ENCODE measurements at places on chromosomes 11 and 22. TPM values are rescaled to one million over a fixed set of nuclear protein-coding genes. Genes with fewer than 3 reads are reported as not detected.

SCGB1C1 gene
- total RNA-seq: not detected

TEX12 gene
- total RNA-seq: 0.32 TPM

- no peaks in the 10 kb centered on the region for H3K4me1 ChIP-seq
- peak overlapping the region; percentile 54 for H3K27ac ChIP-seq
- no peaks in the 10 kb centered on the region for H3K27me3 ChIP-seq
- no peak for DNase-seq
Measured at GRCh38 chr11:66857234-66857926, 516 bp downstream of the LRFN4 start.

DNA sequence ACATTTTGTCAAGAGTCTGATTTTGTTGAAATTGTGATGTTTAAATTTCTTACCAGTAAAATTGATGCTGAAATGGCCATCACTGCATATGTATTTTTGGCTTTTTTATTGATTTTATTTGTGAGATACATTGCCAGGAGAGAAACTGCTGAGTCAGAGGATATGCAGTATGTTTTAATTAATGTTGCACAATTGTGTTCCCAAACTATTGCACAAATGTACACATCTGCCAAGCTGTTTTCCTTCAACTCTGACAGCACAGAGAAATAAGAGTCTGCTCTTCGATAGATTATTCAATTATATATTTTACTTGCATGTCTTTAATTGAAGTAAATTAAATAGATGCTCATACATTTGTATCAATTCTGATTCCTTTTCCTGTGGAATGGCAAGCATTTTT lies 640.2 kb upstream of the LUZP2 start:
- H3K4me3 ChIP-seq: no peak overlapping the region
- H3K36me3 ChIP-seq: no peaks in the 10 kb centered on the region
- no peak for DNase-seq

GRCh38 chr11:132424433-132424832 lies 1054.0 kb downstream of the NTM start:
- DNase-seq: no peak
- H3K4me1 ChIP-seq: no peaks in the 10 kb centered on the region
- H3K27ac ChIP-seq: no peak overlapping the region
- H3K27me3 ChIP-seq: no peaks in the 10 kb centered on the region
- H3K4me3 ChIP-seq: no peak overlapping the region

DNA sequence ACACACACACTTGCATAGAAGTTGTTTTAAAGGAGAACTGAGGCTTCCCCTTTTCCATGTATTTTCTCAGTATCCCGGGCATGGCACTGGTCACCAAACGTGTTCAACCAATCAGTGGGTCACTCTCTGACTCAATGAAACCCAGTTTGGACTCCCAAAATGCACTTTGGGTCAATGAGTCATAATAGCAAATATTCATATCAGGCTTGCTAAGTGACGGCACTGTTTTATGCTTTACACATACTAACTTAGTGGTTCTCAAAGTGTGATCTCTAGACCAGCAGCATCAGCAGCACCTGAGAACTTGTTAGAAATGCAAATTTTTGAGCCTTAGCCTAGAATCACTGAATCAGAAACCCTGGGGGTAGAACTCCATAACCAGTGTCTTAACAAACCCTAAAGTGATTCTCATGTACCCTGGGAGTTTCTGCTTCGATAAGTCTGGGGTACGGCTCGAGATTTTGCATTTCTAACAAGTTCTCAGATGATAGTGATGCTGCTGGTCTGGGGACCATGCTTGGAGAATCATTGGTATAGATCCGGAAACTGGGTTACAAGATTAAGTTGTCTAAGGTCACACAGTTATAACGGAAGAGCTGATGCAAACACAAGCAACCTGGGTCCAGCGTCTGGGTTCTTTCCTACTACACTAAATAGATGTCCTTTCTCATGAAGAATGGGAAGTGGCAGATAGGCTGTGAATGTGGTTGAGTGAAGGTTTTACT lies 35.6 kb downstream of the ETS1 start:
- H3K4me1 ChIP-seq: peaks cover 75% of the 10 kb centered on the region
- DNase-seq: peak; percentile 61
- no peaks in the 10 kb centered on the region for H3K36me3 ChIP-seq
- H3K4me3 ChIP-seq: peak overlapping the region; percentile 91

All from activated T-cell treated with anti-CD3 and anti-CD28 coated beads, Interleukin-2, amount 50 U/mL, for 72 hours (primary cell).